Foreskin keratinocyte (primary cell): ENCODE measurements at places on chromosomes 11 and 22.

- no peak for DNase-seq
These were observed 118.0 kb downstream of the SIK3 start for GRCh38 chr11:116980136-116980793.

DNA sequence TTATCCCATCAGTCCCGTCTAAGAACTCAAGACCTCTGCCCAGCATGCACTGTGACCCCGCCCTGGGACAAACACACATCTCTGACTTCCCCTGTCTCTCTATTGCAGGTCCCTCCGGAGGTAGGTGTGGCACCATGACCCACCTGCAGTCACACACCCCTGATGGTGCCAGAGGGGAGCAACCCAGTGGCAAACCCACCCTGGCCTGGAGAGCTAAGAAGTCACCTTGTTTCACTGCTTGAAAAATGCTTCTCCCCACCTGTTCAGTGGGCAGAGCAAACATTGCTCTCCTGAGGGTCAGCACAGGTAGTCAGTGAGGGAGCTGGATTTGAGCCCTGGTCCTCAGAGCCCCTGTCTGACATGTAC is 23.9 kb downstream of the CAPN1 start:
- no peak for DNase-seq

DNA sequence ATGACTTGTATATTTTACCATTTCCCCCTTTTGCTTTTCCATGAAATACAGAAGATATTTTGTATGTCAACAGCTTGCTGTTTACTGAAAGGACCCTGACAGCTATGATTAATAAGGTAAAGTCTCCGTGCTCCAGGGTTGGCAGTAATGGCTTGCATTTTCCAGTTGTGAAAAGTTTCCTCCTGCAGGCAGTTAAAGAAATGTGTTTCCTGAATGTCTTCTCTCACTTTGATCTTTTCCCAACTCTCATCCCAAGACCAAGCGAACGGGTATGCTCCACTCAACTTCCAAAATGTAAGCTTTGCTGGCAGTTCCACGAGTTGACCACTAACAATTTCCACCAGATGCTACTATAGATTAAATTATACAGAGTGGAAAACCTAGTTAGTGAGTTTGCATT is 8.9 kb downstream of the FIBIN start:
- no peak for DNase-seq

DNA sequence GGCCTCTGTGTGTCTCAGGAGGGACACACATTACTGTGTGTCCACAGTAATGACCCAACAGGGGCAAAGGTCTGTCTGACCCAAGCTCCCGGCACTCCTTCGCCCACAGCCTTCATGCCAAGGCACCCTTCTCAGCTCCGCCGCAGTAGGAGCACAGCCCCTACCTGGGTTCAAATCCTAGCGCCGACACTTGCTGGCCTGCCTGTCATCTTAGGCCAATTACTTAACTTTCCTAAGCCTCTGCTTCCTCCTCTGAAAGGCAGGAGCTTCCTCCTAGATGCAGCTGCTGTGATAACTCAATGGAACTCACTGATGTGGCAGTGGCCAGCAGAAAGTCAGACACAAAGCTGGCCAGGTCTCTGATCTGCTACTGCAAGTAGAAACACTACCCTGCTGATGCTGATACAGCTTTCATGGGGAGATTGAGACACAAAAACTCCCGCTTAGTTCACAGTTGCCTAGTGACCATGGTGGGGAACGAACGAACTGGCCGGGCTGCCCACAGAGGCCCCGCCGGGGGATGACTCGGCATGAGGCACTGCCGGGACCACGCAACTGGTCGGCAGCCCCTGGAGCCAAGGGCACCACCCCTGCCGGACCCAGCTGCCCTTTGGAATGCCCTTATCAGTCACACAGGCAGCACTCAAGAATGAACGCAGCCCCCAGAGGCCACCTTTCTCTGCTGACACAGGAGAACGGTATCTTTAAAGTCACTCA is 8.1 kb downstream of the EHD1 start:
- no peak for DNase-seq

- DNase-seq: no peak
These were observed 51.4 kb downstream of the GRIK4 start for GRCh38 chr11:120562806-120563425.
